ENCODE measurements at places on chromosomes 12 and 14.

DNA sequence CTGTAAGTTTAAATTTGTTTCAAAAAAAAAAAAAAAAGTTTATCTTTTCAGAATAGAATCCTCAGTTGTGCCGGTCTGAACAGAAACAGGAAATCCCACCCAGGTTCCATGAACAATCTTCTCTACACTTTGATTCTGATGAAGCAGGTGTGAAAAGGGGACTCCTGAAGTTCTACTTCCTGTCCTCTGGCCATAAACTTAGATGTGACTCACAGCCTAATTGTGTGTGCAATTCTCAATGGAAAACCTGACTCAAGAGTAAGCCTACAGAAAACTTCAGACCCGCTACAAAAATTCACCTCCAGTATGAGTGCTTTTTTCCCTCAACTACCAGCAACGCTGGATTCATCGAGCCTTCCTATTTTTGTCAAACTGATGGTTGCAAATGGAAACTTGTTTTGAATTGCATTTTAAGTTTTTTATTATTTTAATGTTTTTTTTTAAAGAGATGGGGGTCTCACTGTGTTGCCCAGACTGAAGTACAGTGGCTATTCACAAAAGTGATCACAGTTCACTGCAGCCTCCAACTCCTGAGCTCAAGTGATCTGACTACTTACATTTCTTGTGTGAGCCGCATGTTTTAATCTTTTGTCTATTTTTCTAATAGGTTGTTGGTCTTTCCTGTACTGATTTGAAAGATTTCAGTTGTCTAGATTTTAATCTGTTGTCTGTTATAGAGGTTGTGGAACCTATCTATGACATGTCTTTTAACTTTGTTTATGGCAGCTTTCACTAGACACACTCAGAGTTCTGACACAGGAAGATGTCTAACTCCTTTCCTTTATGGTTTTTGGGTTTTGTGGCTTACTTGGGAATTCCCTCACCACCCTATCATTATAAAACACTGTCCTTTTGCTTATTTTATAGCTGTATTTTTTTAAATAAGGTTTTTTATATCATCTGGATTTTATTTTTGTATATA lies 37.6 kb downstream of the ATG14 start:
- no peak for DNase-seq

GRCh38 chr14:92494512-92494911 lies 19.1 kb upstream of the RIN3 start:
- no peak for DNase-seq

DNA sequence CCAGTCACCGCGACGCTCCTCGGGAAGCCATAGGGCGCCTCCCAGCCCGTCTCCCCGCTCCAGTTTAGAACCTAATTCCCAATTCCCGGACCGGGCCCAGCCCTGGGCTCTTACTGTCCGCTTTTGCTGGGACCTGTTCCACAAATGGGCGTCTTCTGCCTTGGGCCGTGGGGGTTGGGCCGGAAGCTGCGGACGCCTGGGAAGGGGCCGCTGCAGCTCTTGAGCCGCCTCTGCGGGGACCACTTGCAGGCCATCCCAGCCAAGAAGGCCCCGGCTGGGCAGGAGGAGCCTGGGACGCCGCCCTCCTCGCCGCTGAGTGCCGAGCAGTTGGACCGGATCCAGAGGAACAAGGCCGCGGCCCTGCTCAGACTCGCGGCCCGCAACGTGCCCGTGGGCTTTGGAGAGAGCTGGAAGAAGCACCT lies 797 bp downstream of the UNG start:
- peak; percentile 34 for DNase-seq

- no peak for DNase-seq
Observed at GRCh38 chr14:78576437-78577166, 406.4 kb downstream of the NRXN3 start.

- DNase-seq, result no peak
Observed at GRCh38 chr12:101878243-101878821, 952 bp downstream of the DRAM1 start.

- no peak for DNase-seq
Observed at GRCh38 chr12:19125325-19125724, 4.2 kb upstream of the PLEKHA5 start.

- no peak for DNase-seq
Observed at GRCh38 chr14:100434033-100434601, 111.0 kb downstream of the SLC25A47 start.

DNA sequence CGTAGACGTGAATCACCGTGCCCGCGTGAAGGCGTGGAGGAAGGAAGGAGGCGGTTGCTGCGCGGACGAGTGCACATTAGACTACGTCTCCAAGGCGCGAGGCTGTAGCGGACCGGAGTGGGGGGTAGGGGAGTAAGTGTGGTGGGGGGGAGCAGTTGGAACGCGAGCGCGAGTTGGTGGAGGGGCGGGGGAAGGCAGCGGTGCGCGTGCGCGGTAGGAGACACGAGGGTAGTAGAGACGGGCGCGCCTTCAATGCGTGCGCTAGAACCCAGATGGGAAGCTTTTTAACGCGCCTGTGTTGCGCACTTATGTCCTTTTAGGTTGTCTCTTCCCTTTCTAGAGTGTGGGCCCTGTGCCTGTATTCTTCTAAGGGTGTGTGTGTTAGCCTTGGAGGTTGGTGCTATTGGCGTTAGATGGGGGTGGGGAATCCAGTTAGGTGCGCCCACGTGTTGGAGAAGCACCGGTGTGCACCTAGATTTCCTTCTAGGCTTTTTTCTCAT lies 604 bp downstream of the EIF4B start:
- DNase-seq, result peak; percentile 54

DNA sequence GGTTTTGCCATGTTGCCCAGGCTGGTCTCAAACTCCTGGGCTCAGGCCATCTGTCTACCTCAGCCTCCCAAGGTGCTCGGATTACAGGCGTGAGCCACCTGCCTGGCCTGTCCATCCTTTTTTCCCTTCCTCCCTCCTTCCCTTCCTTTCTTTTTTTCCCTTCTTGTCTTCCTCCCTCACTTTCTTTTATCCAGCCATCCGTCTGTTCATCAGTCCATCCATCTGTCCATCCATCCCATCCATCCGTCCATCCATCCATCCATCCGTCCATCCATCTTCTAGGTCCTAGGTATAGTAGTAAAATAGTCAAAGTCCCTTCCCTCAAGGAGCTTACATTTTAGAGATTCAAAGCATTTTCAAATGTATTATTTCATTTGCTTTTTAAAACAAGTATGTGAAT lies 56.8 kb downstream of the CRADD start:
- no peak for DNase-seq

- DNase-seq, result no peak
Observed at GRCh38 chr14:95225251-95225887, 68.0 kb upstream of the DICER1 start.

DNA sequence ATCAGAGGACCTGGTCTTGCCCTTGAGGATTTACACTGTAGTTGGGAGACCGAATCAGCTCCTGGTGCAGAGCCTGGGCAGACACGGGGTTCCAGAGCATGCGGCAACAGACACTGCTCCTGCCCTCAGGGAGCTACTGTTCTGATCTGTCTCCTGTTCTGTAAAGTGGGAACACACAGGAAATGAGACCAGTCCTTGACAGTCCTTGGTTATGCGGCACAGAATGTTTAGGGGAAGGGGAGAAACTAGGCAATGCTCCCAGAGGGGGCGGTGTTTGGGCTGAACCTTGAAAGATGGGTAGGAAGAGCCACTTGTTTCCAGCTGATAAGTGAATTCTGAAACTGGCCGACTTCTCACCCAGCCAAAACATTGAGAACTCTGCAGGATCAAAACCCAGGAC lies 132.4 kb downstream of the ZFP36L1 start:
- no peak for DNase-seq

GRCh38 chr14:96881713-96882112 lies 84.5 kb downstream of the VRK1 start:
- DNase-seq, result no peak

- no peak for DNase-seq
Observed at GRCh38 chr12:120121766-120122293, 5.3 kb upstream of the RAB35 start.

DNA sequence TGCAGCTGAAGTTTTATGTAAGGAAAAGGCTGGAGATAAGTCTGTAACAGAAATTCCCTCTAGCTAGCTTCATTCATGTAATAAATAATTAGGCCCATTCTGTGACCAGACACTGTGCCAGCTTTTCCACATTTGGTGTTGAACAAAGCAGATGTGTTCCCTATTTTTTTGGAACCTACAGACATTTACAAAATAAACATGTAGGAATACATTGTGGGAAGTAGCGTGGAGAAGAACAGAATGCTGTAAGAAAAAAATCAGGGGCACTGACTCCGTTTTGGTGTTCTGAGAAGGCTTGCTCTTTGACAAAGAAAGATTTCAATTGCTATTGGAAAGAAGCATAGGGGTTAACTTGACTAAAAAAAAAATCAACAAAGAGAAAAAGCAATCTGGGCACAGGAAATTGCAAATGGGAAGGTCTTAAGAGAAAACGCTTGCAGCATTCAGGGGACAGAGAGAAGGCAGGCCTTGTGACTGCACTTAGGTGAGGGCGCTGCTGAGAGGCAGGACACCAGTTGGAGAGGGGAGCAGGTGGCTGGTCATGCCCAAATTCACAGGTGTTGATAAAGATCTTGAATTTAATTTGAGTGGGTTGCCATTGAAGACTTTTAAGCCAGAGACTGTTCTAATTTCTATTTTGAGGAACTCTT lies 4.0 kb downstream of the FAR2 start:
- no peak for DNase-seq

DNA sequence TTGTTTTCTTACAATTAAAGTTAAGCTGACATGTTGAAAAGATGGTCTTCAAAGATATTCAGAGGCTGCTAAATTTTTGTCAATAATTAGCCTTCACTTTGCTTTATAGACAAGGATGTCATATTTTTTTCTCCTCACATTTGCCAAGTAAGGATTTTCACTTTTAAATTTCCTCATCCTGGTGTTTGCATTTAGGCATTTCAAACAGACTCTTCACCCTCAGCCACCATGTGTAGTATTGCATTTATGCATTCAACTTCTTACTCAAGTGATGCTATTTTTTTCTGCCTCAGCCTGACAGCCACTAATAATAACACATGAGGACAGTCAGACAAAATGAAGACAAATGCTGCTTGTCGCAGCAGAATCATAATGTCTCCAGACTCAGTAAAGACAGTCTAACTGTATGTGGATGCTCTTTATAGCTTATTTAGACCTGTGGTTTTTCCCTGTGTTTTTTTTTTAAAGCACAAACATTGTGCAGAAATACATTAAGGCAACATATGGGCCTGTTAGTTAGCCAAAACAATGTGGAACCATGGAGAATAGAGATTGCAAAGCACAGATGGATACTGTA lies 481.5 kb downstream of the NPAS3 start:
- DNase-seq, result no peak

DNA sequence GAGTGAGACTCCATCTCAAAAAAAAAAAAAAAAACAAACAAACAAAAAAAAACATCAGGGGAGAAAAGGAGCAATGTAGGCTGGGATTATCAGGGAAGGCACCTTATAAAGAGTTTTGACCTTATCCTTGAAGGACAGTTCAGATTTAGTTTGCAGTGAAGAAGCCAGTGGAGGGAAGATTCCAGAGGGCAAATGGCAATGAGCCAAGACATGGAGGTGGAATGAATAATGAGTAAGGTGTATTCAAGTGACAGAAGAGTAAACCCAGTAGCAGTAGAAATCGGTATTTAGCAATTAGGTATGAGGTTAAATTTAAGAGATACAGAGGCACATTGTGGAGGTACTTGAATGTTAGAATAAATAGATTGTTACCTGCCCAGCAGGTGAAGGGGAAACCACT lies 2.2 kb upstream of the DUSP16 start:
- no peak for DNase-seq

DNA sequence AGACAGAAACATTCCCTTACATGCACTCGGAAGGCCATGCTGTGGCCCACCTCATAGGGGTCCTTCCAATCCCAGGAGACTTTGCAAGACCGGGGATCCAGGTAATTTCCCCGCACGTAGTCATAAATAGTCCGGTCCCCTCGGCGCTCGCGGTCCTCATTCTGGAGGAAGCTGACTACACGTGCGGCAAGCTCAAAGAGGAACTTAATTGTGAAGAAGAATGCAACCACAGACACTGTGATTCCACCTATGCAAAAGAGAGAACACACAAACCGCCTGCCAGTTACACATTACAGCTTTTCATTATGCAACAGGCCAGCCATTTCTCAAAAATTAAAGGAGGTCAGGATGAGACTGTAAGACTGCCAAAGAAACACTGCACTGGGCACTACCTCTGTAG lies 28.4 kb downstream of the AREL1 start:
- no peak for DNase-seq

GRCh38 chr12:65536351-65536750 lies 257.9 kb downstream of the MSRB3 start:
- no peak for DNase-seq

Data from NCI-H1092 treated with DMSO at 0.1 percent for 48 hours (cell line).